ENCODE measurements at places on chromosomes 5 and 9. TPM values are rescaled to one million over a fixed set of nuclear protein-coding genes. Genes with fewer than 3 reads are reported as not detected.

PLPPR1 gene
- not detected for total RNA-seq

ABO gene
- not detected for total RNA-seq

SMIM33 gene
- not detected for total RNA-seq

ADAMTS6 gene
- total RNA-seq = 51.0 TPM

TNFSF15 gene
- under 0.01 TPM for total RNA-seq

HTR4 gene
- total RNA-seq = 0.08 TPM
